Germinal center (tissue), 1 donor: ENCODE measurements at places on chromosomes 6 and 20.

DNA sequence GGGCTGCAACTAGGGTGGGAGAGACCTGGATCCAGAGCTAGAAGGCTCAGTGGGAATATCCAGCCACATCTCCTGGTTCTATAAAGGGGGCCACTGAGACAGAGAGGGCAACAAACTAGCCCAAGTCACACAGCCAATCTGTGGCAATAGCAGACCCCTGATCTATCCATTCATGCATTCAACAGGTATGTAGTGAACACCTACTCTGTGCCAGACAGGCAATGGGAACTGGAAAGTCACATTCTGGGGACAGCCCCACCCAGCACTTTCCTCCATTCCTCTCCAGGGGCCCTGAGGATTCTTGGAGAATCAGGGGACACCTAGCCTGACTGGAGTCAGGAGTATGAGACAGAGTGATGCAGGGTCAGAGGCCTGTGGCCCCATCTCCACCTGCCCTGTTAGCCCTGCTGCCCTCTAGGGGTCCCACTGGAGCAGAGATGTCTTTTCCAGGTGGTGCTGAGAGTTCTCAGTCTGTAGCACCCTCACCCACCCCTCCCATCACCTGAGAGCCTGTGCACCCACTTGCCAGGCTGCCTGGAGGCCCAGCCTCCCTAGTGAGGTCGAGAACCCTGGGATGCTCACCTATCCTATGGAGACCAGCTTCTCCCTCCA, 13.6 kb downstream of the BPIFA2 start:
- DNase-seq, result no peak

- no peak for DNase-seq
These were observed 454.3 kb upstream of the SPTLC3 start for GRCh38 chr20:12554426-12554825.

- no peak for DNase-seq
These were observed 206.0 kb downstream of the SIM1 start for GRCh38 chr6:100258752-100259151.

DNA sequence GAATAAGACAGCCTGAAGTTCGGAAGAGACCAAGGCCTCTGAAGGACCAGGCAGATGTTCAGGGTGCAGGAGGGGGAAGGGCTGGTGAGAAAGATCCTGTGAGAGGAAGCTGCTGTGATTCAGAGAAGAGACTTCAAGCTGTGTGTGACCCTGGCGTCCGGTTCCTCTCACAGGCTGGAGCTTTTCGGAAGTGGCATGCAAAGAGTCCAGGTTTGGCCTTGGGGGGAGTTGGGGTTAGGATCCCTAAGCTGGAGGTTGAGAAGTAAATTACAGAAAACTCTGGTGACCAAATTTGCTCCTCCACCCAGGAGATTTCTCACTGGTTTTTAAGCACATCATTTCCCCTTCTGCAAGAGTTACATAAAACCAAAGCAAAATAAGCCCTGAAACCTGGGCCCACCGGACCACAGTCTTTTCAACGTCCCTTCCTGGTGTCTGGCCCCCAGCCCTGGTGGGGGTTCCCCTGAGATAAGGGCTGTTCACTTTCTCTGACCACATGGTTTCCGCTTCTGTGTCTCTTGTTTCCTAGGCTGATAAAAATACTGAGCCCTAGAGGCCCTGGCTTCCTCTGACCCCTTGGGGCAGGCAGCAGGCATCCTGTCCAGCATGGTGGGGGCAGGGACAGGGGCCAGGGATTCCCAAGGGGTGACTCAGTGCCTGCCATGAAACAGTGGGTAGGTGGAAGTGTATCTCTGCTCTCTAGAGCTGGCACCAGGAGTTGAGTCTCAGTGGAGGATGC, 12.0 kb upstream of the LTA start:
- DNase-seq, result peak; percentile 63

- DNase-seq, result peak; percentile 75
These were observed 43.6 kb downstream of the C6orf15 start for GRCh38 chr6:31068669-31069340.

GRCh38 chr20:17859616-17860232, 108.9 kb downstream of the SNX5 start:
- no peak for DNase-seq

- DNase-seq, result peak; percentile 64
These were observed 137.6 kb downstream of the IMPG1 start for GRCh38 chr6:75934643-75935472.
